NCI-H1694 treated with DMSO at 0.1 percent for 48 hours (cell line): ENCODE measurements at places on chromosomes 13 and 19.

- DNase-seq = no peak
Observed at GRCh38 chr19:46412650-46413261, 608 bp downstream of the CCDC8 start.

GRCh38 chr19:42053037-42053935 is 16.7 kb downstream of the GRIK5 start:
- no peak for DNase-seq

GRCh38 chr13:97219226-97219625 is 2.9 kb upstream of the MBNL2 start:
- no peak for DNase-seq

GRCh38 chr13:63190742-63191141 is 1775.1 kb upstream of the PCDH20 start:
- no peak for DNase-seq

GRCh38 chr19:40283414-40284250 is 1.5 kb downstream of the AKT2 start:
- DNase-seq = no peak

GRCh38 chr13:97934590-97934989 is 18.9 kb upstream of the IPO5 start:
- no peak for DNase-seq

DNA sequence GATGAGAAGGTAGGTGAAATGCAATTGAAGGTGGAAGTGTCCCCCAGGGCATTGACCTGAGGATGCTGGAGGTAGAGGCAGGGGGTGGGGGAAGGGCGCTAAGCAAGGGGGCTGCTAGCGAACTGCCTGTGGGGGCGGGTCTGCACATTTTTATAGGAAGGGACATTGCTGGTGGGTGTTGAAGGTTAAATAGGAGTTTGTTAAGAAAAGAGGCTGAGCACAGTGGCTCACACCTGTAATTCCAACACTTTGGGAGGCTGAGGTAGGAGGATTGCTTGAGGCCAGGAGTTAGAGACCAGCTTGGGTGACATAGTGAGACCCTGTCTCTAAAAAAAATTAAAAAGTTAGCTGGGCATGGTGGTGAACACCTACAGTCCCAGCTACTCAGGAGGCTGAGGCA is 5.5 kb upstream of the ACP4 start:
- no peak for DNase-seq

GRCh38 chr13:36030670-36031331 is 100.4 kb downstream of the DCLK1 start:
- no peak for DNase-seq

DNA sequence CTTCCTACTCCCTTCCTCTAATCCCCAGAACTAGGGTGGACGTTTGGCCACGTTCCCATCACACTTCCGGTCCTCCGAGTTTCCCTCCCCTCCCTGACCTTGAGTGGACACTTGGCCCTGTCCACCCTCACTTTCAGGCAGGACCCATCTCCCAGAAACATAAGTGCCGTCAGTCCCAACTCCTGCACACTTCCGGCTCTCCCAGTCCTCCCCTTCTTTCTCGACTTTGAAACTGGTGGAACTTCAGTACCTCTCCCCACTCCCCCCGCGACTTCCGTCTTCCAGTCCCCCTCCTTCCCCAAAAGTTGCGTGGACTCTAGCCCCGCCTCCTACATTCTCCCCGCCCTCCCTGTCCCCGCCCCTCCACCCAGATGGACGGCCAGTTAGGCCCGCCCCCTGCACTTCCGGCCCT is 278 bp upstream of the ZNF274 start:
- no peak for DNase-seq

DNA sequence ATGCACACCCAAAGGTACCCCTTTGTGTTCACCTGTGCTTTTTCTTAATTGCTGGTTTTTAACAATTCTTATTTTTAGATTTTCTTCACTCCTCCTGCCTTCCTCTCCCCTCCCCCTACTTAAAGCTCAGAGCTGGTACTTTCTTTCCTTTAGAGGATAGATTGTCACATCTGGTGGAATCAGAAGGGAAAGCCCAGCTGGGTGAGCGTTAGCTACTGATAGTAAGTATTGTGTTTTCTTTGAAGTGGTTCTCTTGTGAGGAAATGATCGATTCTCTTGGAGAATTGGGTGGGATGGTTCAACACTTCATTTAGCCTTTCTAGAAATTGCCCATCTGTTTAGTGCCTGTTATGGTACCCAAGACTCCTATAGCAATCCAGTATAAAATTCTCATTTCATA is 84.8 kb downstream of the FLT1 start:
- DNase-seq = no peak

GRCh38 chr13:94764576-94765321 is 52.4 kb upstream of the SOX21 start:
- no peak for DNase-seq

DNA sequence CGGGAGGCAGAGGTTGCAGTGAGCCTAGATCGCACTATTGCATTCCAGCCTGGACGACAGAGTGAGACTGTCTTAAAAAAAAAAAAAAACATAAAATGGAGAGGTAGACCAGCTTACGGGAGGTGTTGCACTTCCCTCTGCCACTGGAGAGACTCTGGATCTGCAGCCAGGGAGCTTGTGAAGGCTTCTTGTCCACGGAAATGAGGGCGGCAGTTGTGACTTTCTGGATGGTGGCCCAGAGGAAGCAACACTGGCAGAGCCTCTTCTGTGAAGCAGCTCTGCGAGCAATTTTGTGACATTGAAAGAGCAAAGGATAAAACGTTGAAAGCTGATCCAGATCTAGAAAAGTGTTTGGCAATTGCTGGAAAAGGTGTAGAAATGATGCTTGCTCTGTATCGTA is 10.4 kb downstream of the SPINT2 start:
- no peak for DNase-seq

DNA sequence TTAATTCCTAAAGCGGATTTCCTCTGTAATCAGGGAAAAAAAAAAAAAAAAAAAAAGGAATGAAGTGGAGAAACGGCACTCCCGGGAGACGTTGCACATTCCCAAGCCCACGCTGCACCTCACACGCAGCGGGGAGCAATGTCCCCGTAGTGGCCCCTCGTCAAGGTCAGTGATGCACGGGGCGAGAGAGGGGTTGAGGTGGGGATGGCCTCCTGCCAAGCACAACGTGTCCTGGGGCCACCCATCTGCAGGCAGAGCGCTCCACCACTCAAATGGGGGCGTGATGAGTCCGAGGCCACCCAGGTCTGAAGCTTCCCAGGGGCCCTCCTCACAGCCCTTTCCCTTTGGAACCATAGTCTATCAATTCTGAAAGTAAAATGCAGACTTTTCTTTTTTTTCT is 15.1 kb downstream of the PLK5 start:
- DNase-seq = no peak

DNA sequence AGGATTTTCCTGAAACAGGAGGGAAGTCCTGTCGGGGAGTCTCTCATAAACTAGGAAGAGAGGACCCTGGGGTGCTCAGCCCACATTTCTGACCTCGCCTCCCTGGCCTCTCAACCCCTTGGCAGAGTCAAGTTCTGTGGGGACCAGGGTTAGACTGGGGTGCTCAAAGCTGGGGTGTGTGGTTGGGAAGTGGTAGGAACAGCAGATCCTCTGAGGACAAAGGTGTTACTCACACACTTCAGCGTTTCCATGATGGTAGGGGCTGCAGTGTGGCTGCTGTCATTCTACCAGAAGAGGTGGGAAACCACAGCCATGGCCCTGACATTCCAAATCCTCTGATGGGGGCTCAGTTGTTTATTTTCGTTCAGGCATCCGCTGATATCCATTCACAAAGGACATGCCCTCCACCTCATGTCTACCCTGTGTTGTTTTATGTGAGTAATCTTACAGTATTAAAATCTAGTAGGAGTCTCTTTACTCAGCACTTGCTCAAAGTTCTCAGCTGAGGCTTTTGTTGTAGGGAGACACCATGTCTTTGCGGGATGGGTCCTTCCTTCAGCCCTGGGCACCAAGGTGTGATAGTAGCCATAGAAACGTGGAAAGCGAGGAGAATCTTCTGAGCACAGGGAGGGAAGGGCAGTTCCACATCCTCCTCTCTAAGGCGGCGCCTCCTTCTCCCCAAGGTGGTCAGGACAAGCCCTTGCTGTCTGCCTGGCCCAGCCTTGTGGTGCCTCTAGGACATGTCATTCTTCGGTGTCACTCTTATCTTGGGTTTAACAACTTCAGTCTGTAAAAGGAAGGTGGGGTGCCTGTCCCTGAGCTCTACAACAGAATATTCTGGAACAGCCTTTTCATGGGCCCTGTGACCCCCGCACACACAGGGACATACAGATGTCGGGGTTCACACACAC is 1.5 kb downstream of the KIR2DL3 start:
- no peak for DNase-seq

DNA sequence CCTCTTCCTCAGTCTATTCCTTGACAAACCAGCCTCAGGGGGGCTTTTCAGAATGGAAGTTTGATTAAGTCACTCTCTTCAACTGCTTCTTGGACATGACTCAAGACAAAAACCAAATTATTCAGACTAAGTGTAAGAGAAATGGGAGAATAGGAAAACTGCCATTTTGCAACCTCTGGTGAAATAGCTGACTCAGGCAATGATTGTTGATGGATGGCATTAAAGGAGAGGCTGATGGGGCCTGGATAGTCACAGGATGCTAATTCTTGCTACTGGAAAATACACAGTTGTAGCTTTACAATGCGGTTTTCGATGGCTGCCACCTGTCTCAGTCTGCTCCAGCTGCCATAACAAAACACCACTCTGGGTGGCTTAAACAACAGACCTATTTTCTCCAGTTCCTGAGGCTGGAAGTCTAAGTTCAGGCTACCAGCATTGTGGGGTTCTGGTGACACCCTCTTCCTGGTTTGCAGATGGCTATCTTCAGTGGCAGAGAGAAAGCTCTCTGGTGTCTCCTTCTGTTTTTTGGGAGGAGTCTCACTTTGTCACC is 6.1 kb downstream of the NOSIP start:
- DNase-seq = no peak

DNA sequence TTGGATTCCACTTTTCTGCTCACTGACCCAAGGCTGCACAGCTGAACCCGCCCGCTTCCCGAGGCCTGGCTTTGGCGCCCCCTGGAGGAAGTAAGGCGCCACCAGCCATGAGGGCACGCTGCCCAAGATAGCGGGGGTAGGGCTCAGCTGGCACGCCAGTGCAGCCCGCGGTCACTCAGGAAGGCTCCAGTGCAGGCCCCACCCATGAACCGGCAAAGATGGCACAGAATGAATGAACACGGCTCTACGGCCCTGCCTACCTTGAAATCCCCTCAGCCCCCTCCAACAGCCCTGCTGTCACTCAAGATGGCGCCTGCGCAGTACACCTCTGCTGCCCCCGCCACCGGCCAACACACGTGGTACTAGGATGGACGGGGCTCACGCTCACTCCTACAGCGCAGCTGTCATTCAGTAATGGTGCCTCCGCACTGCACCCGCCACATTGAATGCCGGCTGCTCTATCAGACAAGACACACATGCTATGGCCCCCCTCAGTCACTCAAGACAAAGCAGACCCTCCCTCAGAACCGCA is 3.0 kb downstream of the PEG3 start:
- DNase-seq = no peak

GRCh38 chr13:24684600-24684998 is 4.4 kb downstream of the ATP12A start:
- DNase-seq = no peak
